ENCODE measurements at places on chromosomes 1 and 21.

DNA sequence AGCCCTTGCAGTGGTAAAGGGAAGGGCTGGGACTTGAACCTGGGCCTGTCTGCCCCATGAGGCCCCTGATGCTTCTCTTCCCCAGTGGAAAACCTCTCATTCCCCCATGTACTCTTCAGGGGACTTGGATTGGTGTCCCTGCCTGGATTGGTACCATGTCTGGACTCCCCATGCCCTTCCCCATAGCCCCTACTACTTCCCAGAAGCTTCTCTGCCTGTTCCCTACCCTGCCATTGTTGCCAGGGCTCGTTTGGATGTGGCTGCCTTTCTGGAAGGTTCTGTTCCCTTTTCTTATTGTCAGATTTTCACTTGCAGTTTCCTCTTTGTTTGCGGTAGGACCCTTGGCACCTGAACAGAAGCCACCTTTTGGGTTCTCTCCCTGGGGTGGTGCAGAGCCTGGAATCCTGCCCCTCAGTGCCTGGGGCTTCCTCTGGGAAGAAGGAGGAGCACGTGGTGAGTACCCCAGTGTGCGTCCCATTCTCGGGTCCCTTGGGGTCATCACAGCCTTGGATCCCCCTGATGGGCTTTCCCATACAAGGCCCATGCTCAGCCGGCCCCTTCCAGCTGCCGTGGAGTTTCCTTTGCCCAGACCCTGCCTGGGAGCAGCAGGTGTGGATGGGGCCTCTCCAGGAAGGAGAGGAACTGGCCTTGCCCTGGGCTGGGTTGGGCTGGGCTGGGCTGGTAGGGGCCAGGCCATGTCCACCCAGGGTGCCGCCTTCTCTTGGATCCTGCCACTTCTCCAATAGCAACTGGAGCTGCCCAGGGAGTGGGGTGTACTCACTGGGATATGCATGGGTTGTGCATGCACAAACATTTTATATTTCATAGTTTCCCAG, 281.1 kb downstream of the PTPRU start:
- no peak for DNase-seq

- DNase-seq, result no peak
Observed at GRCh38 chr1:231869364-231869763, 242.8 kb downstream of the DISC1 start.

- no peak for DNase-seq
Observed at GRCh38 chr21:39209334-39209688, 26.1 kb upstream of the PSMG1 start.

DNA sequence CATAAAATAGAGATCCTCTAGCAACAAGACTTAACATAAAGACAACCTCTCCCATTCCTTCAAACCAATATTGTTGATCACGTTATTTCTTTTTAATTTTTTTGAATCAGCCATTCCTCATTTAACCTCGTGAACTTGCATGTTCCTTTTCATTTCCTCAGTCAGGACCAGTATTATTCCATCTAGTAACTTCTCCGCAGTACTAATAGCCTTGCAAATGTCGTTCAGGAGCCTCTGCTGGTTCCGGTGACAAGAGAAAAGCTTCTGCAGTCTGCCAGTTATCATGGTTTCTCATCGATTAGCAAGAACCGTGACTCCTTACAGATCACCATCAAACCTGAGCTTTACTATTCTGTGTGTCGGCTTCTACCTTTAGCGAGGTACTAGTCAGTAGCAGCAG, 3.0 kb downstream of the APP start:
- DNase-seq, result no peak

DNA sequence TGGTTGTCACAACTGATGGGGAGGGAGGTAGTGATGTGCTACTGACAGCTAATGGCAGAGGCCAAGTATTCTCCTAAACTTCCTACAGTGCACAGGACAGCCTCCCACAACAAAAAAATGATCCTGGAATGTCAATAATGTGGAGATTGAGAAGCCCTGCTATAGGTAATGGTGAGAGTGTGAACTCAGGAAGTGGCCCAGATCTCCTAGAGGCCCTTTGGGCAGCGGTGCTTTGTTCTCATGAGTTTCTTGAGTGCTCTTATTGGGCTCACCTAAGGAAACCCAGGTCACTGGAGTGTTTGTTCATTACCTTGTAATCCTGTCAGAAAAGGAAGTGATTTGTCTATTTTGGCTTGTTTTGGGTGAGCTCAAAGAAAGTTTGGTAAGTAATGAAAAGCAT, 5.9 kb downstream of the OTUD3 start:
- DNase-seq, result no peak

- no peak for DNase-seq
Observed at GRCh38 chr1:14487671-14488070, 110.8 kb upstream of the KAZN start.

- no peak for DNase-seq
Observed at GRCh38 chr1:168488138-168488537, 55.7 kb downstream of the XCL2 start.

- no peak for DNase-seq
Observed at GRCh38 chr1:36675106-36675505, 192.4 kb upstream of the CSF3R start.

DNA sequence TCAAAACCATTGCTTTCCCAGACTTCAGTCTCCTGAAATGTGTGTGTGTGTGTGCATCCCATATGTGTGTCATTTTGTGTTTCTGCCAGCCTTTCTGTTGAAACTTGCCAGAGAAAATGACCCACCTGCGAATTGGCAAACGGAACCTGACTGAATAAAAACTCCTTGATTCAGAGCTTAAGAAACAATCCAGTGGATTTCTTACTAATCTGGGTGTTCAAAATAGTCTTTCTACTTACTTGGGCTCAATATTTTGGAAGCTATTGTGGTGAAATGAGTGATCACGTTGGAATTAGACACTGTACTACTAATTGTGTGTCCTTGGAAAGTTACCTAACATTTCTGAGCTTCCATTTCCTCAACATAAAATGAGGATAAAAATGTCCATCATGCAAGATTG, 138.9 kb upstream of the ERG start:
- DNase-seq, result no peak

DNA sequence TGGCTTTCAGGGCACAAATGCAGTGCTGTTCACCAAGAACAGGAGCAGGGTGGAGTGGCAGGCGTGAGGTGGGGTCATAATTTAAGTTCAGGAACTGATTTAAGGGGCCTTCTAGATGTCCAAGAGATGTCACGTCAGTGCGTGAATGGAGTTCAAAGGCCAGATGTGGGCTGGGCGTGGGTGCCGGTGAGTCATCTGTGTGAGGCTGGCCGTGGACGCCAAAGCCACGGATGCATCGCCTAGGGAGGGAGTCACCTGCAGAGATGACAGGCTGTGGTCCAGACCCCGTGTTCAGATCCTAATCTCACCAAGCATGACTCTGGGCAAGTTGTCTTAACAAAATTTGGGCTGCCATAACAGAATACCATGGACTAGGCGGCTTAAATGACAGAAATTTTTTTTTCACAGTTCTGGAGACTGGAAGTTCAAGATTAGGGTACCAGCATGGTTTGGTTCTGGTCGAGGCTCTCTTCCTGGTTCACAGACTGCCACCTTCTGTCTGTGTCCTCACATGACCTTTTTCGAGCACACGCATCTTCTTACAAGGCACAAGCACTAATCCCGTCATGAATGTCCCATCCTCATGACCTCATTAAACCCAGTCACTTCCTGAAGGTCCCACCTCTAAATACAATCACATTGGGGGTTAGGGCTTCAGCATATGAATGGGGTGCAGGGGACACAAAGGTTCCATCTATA, 109.6 kb downstream of the PRDM2 start:
- no peak for DNase-seq

- no peak for DNase-seq
Observed at GRCh38 chr1:153195216-153195615, 8.0 kb upstream of the LELP1 start.

DNA sequence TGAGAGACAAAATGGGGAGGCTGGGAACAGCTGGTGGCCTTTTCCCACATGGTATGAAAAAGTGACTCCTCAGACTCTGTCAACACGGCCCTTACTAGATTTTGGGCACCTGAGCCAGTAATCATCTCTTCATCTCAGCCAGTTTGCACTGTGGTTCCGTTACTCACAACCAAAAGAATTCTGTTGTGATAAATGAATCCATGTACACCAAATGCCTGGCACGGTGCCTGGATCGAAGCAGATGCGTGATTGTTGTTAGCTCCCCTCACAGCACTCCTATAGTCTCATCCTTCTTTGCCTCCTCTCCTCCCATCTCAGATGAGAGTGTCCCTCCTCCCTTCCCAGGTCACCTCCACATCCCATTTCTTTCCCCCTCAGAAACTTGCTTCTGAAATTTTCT, 57.9 kb upstream of the GJB5 start:
- DNase-seq, result no peak

- DNase-seq, result no peak
Observed at GRCh38 chr1:111559736-111560279, 56.4 kb upstream of the ADORA3 start.

DNA sequence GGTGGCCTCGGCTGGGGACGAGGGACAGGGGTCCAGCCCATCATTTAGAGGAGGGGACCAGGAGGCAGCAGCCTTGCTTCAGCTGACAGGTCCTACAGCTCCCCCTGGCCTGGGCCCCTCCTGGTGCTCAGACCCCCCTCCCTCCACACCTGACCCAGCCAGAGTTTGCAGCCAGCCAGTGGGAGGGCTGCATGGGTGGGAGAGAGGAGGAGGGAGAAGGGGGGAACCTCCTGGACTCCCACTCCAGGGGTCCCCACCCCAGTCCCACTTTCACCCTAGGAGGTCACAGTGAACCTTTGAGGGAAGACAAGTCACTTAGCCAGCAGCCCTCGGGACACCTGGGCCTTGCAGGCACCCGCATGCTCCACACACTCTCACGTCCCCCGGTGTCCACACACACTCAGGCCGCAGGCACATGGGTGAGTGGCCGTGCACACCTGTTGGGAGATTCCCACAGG, 108.9 kb upstream of the ZBTB40 start:
- DNase-seq, result no peak

GRCh38 chr1:41371630-41372599, 10.7 kb downstream of the FOXO6 start:
- no peak for DNase-seq

DNA sequence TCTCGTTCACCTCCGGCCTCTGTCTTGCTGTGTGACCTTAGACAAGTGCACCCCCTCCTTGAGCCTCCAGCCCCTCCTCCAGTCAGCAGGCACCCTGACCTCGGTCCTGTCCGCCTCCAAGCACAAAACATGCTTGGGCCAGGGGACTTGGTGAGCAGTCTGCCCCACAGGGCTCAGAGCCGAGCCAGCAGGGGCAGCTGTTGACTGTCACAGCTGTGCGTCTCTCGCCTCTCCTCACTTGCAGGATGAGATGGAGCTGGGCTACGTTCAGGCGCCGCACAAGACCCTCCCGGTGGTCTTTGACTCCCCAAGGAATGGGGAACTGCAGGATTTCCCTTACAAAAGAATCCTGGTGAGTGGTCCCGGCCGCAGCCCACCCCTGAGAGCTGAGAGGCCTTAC, 24.2 kb downstream of the PADI3 start:
- DNase-seq, result no peak

DNA sequence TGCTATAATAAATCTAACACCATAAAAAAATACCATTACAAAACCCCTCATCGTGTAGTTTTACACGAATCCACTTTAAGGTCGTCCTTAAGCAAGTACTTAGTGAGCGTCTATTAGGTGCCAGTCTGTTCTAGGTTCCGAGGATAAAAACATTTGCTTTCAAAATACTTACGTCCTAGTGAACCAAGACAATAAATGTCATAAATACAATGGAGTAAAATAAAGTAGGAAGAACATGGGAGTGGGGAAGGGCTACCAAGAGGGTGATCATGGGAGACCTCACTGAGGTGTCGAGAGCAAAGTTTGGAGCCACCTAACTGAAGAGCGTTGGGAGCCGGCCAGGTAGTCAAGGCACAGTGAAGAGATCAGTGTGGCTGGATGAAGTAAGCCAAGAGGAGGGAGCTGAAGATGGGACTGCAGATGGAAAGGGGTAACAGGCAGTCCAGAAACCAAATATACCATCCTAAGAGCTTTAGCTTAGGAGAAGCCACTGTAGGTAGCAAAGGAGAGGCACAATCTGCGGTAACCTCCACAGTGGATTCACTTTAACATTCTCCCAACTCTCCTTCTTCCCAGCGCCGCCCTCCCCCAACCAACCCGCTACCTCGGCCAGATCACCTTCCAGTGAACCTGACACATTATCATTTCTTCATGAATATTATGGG, 684 bp downstream of the LTN1 start:
- no peak for DNase-seq

GRCh38 chr21:25273959-25274358, 333.3 kb downstream of the MRPL39 start:
- DNase-seq, result no peak

DNA sequence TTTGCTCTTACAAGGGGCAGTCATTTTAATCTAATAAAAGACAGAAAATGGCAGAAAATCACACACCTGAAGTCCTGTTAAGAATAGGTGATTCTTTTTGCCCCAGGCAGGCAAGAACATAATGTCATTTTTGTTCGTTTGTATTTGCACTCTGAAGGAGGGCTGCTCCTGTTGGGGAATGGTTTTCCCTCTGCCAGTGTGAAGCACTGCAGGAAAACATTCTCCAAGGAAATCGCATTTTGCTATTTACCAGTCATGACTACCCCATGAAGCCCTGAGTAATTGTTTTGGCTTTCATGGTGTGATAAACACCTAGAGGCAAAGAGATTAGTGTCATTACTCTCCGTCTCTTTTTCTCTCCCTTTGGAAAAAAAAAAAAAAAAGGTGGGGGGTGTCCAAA, 345.5 kb downstream of the NTNG1 start:
- no peak for DNase-seq

GRCh38 chr1:33306653-33307493, 14.0 kb downstream of the A3GALT2 start:
- DNase-seq, result no peak

- no peak for DNase-seq
Observed at GRCh38 chr1:15736038-15736891, at the start of gene SLC25A34. Gene SLC25A34 (plus strand): TSS chr1:15736258. CDS start chr1:15736486, 228 bp downstream.

- DNase-seq, result no peak
Observed at GRCh38 chr1:109636201-109636952, 16.7 kb downstream of the AMPD2 start.

DNA sequence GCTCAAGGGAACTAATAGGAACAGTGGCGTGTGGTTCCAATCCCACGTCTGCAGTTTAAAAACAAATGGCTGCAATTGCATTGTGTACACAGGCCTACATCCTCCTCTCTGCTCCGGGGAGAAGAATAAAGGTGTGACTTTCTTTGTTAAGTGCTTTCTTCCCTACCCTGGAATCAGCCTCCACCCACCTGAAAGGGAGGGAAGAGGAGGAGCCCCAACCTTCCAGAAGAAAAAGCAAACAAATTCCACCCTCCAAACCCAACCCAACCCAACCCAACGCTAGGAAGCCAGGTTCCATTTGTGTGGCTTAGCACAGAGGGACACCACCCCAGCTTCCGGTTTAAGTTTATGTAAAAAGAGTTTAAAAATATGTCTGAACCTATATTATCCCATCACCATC, 11.8 kb upstream of the BACE2 start:
- no peak for DNase-seq

- no peak for DNase-seq
Observed at GRCh38 chr21:8993943-8994639, 1527.3 kb upstream of the TPTE start.

GRCh38 chr1:162138599-162139181, 69.2 kb downstream of the NOS1AP start:
- no peak for DNase-seq
